ENCODE measurements at places on chromosomes 6 and 20.

DNA sequence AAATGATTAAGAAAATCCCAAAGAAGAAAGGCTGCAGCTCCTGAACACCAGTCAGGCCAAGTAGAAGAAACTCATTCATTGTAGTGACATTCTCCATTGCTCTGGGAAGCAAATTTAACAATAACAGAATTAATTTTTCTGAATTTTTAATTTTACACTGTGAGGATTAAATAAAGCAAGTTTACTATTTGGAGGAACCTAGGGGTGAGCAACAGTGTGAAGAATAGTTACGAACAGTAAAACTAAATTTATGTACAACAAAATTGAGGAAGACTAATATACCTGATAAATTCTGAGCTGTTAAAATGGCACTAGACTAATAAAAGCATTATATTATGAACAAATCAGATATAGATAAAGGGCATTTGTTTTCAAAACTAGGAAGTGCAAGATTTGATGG lies at the start of gene OR12D3:
TSS of gene OR12D3 (minus strand) at position 101 of the 400 bp plus-strand sequence. CDS start at position 97, 4 bp downstream.
- DNase-seq: no peak

DNA sequence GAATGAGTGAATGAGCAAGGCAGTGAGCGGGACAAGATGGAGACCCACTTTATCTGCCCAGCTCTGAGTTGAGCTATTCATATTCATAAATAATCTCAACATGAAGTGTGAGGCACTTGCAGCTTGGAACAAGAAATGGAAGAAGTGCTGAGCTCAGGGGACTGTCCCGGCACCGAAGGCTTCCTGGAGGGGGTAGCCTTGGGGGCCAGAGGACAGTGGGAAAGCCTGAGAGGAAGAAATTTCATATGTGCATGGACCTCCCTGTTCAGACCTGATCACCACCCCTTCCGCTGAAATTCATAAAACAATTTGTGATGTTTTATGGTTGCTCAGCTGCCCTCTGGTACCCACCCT lies 103.2 kb downstream of the TOX2 start:
- DNase-seq: no peak

DNA sequence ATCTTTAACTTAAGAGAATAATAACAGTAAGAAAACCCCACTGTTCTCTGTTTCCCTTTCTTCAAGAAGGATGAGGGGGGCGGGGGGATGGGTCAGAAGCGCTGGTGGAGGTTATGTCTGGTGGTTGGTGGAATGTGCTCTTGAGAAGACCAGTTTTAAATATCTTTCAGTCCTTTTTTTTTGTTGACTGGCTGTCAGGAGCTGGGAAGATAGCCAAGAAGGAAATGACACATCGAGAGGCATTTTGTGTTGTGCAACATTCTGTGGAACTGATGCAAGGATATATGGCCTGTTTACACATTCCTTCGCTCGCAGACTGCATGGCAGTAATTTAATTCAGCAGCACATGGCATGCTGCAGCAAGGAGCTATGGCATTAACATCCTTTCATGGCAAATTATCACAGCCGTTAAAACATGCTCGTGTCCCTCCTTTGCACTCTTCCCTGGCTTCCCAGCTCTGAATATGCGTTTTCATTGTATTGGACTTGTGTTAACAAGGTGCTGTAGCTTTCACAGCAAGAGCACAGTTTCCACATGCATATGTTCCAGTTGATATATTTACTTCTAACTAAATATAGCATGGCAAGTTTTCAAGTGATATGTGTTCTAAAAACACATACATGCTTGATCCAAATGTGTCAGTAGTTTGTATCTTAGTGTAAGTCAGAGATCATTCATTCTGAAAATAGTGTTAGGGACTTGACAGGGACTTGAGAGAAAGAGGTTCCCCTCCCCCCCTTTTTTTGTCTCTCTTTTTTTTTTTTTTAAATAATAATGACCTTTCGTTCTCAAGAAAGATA lies 68.2 kb upstream of the SUPT3H start:
- DNase-seq: peak; percentile 16

- no peak for DNase-seq
Measured at GRCh38 chr6:26336355-26337198, 28.4 kb upstream of the BTN3A2 start.

GRCh38 chr6:36358226-36358915 lies 21.7 kb upstream of the BNIP5 start:
- peak; percentile 46 for DNase-seq

Data from posterior cingulate gyrus (tissue), 11 donors.